Central memory CD4-positive, alpha-beta T cell (primary cell): ENCODE measurements at places on chromosomes 11 and 22.

DNA sequence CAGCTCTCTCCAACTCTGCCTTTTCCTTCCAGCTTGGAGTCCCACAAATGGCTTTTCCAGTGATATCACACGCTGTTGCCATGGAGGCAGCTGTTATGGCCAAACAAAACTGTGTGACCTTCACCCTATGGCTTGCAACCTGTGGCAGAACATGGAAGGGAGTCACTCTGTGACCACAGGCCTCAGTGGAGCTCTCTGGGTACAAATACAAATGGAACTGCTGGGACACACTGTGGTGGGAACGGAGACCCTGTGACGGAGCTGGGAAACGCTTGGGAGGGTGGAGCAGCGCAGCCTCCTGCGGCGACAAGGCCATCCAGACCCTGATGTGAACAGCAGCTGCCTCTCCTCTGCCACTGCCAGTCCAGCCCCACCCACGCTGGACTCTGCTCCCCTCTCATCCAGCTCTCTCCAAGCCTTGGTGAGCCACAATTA is 162.5 kb downstream of the ETS1 start:
- DNase-seq = no peak

GRCh38 chr11:37532271-37532670 is 934.2 kb upstream of the RAG2 start:
- no peak for DNase-seq

GRCh38 chr11:94183886-94184264 is 55.2 kb downstream of the PANX1 start:
- DNase-seq = no peak

GRCh38 chr22:35482974-35483373 is 57.7 kb upstream of the RASD2 start:
- DNase-seq = no peak

- peak; percentile 52 for DNase-seq
Measured at GRCh38 chr11:1336836-1337646, 27.6 kb upstream of the TOLLIP start.

- DNase-seq = peak; percentile 58
Measured at GRCh38 chr11:72781313-72782080, 12.3 kb downstream of the STARD10 start.

DNA sequence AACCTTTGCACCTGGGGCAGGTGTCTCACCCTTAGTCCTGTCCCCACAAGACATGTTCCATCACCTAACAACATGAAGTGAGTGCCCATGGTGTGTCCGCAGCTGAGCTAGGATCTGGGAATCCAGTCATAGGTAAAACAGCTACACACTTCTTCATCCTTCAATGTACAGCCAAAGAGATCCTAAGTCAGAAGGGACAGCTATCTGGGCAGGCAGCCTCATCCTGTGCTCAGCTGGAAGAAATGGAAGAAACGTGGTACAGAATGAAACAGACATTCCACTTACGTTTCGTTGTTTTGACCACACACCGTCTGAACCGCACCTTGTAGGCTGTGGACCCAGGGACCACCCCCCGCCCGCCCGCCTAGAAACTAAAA is 30.8 kb downstream of the PDGFB start:
- no peak for DNase-seq

GRCh38 chr11:1178906-1179305 is 21.2 kb downstream of the MUC5AC start:
- no peak for DNase-seq

DNA sequence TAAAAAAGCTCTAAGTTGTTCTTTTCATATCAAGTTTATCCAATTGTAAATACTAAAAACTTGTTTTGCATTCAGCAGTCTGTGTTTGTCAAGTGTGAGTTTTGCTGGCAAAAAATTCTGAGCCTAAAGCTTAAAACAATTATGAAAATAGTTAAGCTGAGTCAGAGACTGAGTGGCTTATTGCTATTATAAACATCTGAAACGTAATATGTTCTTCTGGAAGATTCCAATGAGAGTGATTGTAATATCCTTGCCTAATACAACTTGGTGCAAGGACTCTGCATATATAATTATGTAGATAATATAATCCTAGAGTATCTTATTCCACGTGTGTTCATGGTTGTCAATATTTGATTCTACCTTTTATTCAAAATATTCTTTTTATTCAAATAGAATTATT is 14.1 kb upstream of the NUP50 start:
- no peak for DNase-seq

DNA sequence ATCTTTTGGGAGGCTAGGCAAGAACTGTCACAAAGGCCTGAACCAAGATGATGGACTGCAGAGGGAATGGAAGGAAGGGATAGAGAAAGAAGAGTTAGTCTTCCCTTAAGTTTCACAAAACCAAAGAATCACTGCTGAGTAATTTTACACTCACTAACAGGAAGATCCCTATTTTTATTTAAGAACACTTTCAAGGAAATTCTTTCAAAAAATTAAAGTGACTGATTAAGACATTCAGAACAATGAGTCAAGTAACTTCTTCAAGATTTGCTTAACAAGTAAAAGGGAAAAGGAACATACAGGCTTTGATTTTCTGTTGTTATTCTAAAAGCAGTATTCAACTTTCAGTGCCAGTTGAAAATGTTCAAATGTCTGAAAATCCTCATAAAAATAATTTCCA is 3.1 kb downstream of the PITPNB start:
- no peak for DNase-seq

DNA sequence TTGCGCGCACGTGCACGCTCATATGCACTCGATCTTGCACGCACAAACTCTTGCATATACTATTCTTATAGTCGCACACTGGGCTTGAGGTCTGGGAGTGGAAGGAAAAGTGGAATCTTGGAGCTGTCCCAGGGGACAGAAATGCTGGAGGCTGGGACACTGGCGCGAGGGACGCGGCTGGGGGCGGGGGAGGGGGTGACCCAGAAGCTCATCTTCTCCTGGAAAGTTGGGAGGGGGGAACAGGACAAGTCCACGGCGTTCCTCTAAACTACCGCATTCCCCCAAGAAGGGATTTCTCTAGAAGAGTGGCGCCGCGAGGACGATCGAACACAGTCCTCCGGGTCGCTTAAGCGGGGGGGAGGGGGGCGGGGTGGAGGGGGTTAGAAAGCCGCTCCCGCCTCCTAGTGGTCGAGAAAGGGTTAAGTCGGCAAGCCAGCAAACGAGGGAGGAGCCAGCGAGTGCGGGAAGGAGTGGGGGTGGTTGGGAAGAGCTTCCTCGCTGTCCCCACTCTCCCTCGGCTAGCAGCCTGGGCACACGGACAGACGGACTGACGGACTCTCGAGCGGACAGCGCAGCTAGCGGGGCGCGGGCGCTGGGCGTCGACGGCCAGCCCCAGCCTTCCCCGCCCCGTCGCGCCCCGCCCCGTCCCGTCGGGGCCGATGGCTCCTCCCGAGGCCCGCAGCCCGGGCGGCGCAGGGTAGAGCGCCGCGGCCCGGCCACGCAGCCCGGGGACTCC is at the start of gene RTN4RL2:
RTN4RL2 (plus strand) TSS at position 507 of the 736 bp plus-strand sequence. CDS start 338 bp downstream, outside the sequence.
- DNase-seq = peak; percentile 12

DNA sequence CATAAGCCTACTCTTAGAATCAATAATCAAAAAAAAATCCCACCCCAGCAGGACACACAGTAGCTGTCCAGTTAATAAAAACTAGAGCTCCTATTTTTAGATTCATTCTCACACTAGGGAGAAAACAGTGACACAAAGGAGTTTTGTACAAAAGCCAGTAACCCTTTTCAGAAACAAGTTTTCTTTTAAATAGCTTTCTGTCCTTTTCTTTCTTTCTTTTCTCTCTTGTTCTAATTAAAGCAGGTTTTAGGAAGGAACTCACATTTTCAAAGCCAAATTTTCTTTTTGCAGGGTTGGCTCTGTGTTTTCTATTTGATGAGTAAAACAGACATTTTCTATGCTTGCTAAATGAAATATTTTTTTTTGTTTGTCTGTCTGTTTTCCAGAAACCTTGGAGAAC is 1390.7 kb downstream of the FAM181B start:
- DNase-seq = no peak

DNA sequence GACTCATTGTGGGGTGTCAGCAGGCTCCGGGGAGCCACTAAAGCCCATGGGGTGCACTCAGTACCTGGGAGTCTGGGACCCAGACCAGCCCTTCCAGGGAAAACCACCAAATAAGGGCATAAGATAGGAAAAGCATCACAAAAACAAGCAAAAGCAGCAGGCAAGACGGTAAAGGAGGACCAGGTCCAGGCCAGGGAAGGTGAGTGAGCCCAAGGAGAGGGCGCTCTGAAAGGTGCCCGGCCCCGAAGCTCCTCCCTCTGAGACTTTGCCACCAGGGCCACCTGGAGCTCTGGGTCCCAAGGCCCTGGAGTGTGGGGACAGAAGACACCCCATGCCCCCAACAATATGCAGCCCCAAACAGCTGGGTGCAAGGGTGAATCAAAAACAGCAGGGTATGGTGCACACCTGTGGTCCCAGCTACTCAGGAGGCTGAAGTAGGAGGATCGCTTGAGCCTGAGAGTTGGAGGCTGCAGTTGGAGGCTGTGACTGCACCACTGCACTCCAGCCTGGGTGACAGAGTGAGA is 5.2 kb upstream of the IL17REL start:
- DNase-seq = no peak

DNA sequence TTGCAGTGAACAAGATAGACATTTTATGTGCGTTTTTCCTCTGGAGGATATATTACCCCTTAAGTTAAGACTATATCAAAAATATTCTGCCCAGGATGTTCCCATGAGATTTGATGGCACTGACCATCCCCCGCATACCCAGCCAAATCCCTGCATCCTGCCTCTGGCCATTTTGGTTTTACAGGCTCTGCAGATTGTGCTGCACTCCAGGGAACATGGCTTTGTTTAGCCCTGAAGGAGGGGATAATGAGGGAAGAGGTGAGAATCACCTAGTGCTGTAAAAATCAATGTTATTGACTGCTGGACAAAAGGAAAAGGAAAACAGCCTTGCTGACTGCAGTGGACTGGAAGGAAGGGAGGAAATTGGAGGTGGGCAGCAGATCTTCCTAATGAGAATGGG is 717.4 kb downstream of the DLG2 start:
- DNase-seq = no peak

GRCh38 chr11:75508051-75508561 is 17.6 kb downstream of the GDPD5 start:
- peak; percentile 81 for DNase-seq

GRCh38 chr11:60910281-60910687 is 3.7 kb upstream of the TMEM109 start:
- no peak for DNase-seq

DNA sequence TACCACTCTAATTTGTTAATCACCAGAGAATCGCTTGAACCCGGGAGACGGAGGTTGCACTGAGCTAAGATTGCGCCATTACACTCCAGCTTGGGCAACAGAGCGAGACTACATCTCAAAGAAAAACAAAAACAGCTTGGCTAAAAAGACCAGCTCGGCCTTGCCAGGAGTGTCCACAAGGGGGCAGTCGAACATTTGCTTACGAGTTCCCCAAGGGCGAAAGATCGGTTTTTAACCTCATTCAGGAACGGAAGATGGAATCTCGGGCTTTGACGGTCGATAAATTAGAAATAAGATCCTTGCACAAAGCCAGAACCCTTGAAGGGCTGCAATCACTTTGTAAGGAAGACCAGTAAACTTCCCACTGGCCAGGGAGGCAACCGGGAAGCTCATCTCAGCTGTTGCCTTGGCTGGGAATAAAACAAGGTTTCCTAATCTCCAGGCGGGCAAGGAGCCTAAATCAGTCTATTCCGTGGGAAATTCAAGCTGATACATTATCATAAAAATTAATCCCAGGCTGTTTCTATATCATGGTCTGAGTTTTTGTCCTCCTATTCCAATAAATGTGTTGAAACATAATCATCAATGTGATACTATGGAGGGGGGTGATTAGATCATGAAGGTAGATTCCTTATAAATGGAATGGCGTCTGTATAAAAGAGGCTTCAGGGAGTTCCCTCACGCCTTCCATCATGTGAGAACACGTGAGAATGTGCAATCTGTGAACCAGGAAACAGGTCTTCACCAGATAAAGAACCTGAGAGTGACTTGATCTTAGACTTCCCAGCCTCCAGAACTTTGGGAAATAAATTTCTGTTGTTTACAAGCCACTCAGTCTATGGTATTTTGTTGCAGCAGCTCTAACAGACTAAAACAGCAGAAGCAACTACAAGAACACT is 14.9 kb upstream of the SLC29A2 start:
- DNase-seq = peak; percentile 69

- no peak for DNase-seq
Measured at GRCh38 chr11:76589964-76590950, 80.3 kb downstream of the LRRC32 start.

GRCh38 chr11:47969401-47969800 is 11.0 kb upstream of the PTPRJ start:
- no peak for DNase-seq

GRCh38 chr11:102824556-102824955 is 18.9 kb downstream of the MMP3 start:
- DNase-seq = no peak

DNA sequence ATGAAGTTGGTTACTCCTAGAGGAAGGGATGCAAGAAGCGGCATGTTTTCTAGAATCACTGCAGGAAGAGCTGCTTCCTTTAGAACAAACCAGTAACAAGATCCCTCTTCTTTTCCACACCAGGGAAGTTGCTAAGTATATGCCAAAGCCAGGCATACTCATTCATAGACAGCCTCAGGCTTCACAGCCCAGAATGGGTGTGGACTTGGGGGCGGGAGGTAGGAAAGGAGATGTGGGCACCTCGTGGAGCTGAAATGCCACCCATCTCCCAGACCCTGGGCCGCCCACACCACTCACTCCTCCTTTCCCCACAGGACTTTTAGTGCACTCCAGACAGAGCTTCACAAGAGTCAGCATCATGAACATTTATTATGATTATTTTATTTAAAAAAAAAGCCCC is 16.0 kb upstream of the TMEM121B start:
- no peak for DNase-seq

DNA sequence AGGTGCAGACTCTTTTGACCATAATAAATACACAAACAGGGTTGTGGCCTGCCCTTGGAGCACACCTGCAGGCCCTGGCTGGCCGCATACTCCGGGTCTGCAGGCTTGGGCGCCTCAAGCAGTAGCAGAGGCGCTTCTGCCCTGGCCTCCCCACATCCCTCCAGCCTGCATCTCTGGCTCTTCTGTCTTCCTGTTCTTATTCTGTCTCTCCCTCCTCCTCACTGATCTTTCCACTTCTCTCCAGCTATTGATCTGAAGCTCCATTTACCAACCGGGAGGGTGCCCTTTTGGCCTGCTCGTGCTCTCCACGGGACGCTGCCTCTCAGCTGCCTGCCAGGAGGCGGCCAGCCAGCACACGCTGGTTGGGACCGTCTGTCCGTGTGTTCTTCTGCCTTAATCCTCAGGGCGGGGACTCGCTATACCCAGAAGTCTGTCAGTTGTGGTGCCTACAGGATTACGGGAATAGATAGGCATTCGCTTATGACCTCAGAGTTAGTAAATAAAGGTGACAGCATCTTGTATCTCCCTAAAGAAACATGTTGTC is 5.2 kb downstream of the UPB1 start:
- DNase-seq = no peak

- DNase-seq = no peak
Measured at GRCh38 chr22:24498824-24499223, 3.7 kb downstream of the UPB1 start.

DNA sequence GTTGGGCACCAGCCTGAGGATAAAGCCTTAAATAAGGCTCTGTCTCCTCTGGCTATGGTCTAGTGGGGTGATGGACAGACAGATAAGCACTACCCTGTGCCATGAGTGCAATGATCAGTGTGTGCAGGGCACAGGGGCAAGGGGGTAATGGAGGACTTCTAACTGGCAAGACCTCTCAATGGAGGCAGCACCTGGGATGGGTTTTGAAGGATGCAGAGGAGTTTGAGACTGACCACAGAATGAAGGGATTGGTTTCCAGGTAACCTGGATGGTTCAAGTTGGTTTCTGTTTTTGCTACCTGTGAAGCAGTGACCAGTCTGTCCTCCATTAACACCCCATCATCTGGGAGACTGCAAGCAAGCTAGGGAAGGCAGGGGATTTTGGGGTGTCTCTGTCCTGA is 27.8 kb upstream of the PICK1 start:
- DNase-seq = no peak
